ENCODE measurements at places on chromosomes 2 and 18. TPM values are rescaled to one million over a fixed set of nuclear protein-coding genes. Genes with fewer than 3 reads are reported as not detected.

The KIF5C gene
- total RNA-seq: 11.1 TPM

The SKOR2 gene
- total RNA-seq: not detected

The IL1F10 gene
- not detected for total RNA-seq

The SLC30A3 gene
- total RNA-seq: 0.32 TPM

GRCh38 chr2:181780047-181780651 lies 99.8 kb upstream of the NEUROD1 start:
- no peaks in the 10 kb centered on the region for H3K4me1 ChIP-seq
- no peak overlapping the region for H3K4me3 ChIP-seq
- no peaks in the 10 kb centered on the region for H3K36me3 ChIP-seq
- H3K27me3 ChIP-seq: peaks cover 4% of the 10 kb centered on the region
- no peak overlapping the region for H3K27ac ChIP-seq

GRCh38 chr2:28155627-28156026 lies 237.0 kb upstream of the FOSL2 start:
- peaks cover 44% of the 10 kb centered on the region for H3K36me3 ChIP-seq
- no peak overlapping the region for H3K27ac ChIP-seq
- no peaks in the 10 kb centered on the region for H3K27me3 ChIP-seq
- H3K4me3 ChIP-seq: no peak overlapping the region
- DNase-seq: peak; percentile 17

DNA sequence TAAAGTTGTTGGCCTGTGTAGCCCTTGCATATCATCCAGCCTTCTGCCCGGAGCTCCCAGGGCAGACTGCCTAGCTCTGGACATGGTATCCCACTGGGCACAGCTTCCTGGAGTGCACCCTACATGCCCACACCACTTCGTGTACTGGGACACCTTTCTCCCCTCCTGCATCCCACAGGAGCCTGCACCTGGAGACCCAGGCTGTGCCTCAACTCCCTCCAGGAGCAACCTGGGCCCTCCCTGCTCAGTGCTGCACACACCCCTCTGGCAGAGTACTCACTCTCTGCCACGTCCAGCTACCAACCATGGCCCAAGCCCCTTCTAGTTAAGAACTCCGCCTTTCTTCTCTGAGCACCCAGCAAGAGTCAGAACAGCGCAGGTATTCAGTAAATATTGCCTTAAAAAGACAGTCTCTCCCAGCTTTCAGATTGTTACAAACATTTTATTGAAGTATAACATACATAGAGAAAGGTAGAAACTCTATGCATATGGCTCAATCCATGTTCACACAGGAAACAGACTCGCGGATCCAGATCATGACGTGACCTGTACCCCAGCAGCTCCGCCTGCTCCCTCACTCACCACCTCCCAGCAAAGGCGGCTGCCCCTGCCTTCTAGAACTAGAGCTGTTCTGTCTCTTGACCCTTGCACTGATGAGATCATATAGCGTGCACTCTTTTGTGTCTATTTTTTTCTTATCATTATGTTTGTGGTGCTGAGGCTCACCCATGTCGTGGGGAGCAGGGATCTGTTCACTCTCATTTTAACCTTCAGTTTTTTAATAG lies 98.4 kb upstream of the MYCN start:
- no peak overlapping the region for H3K27ac ChIP-seq
- H3K4me1 ChIP-seq: no peaks in the 10 kb centered on the region
- H3K27me3 ChIP-seq: no peaks in the 10 kb centered on the region
- H3K36me3 ChIP-seq: no peaks in the 10 kb centered on the region
- H3K4me3 ChIP-seq: no peak overlapping the region

GRCh38 chr2:101993772-101994171 lies 2.0 kb downstream of the IL1R2 start:
- no peaks in the 10 kb centered on the region for H3K36me3 ChIP-seq
- H3K27ac ChIP-seq: no peak overlapping the region

- no peak for DNase-seq
- H3K4me3 ChIP-seq: no peak overlapping the region
- no peak overlapping the region for H3K27ac ChIP-seq
- no peaks in the 10 kb centered on the region for H3K36me3 ChIP-seq
- H3K4me1 ChIP-seq: peaks cover 6% of the 10 kb centered on the region
- peaks cover 45% of the 10 kb centered on the region for H3K27me3 ChIP-seq
Observed at GRCh38 chr2:20672201-20672951, 5.4 kb downstream of the GDF7 start.

DNA sequence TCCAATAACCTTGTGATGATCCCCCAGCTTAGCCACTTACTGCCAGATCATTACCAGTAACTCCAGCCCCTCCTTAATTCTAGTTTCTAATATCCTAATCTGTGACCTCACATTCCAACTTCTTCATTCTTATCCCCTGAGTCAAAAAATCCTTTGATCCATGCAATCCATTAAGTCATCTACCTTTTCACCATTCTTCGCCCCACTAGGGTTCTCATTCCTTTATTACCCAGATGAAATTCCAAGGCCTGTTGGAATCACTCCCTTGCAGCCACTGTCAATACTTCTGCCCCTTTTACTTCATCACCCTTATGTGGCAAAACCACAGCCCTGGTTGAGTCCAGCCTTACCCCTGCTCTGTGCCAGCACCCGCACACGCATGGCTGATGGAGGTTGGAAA lies 20.3 kb upstream of the IL36G start:
- H3K4me1 ChIP-seq: no peaks in the 10 kb centered on the region
- no peaks in the 10 kb centered on the region for H3K36me3 ChIP-seq
- H3K4me3 ChIP-seq: no peak overlapping the region

- DNase-seq: no peak
- H3K27me3 ChIP-seq: no peaks in the 10 kb centered on the region
- no peak overlapping the region for H3K4me3 ChIP-seq
- H3K36me3 ChIP-seq: no peaks in the 10 kb centered on the region
Observed at GRCh38 chr2:29068513-29068912, 5.8 kb downstream of the PCARE start.

DNA sequence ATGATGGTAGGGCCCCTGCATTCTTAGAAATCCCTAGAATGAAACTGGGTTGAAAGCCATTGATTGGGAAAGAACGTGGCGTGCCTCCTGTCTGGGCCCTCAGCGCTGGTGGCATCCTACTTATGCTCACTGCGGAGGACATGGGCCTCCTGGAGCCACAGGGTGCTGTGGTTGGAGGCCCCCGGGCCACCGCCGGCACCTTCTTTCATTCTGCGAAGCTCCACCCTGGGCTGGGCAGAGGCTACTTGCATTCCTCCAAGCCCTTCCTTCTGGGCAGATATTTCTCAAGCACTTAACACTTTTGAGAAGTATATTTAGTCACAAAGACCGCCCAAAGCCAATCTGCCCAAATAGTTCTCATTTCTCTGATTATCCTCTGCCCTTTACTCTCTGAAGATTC lies 311.9 kb downstream of the MYCN start:
- DNase-seq: no peak
- peaks cover 3% of the 10 kb centered on the region for H3K27me3 ChIP-seq
- H3K4me3 ChIP-seq: no peak overlapping the region
- peaks cover 5% of the 10 kb centered on the region for H3K4me1 ChIP-seq
- H3K36me3 ChIP-seq: no peaks in the 10 kb centered on the region

GRCh38 chr2:226690461-226691024 lies 109.1 kb downstream of the IRS1 start:
- peaks cover 24% of the 10 kb centered on the region for H3K27me3 ChIP-seq
- H3K27ac ChIP-seq: no peak overlapping the region
- H3K4me1 ChIP-seq: peaks cover 6% of the 10 kb centered on the region

GRCh38 chr2:58186501-58186900 lies 54.6 kb downstream of the FANCL start:
- no peak for DNase-seq
- H3K36me3 ChIP-seq: peaks cover 16% of the 10 kb centered on the region
- no peaks in the 10 kb centered on the region for H3K27me3 ChIP-seq
- H3K27ac ChIP-seq: no peak overlapping the region
- no peak overlapping the region for H3K4me3 ChIP-seq

DNA sequence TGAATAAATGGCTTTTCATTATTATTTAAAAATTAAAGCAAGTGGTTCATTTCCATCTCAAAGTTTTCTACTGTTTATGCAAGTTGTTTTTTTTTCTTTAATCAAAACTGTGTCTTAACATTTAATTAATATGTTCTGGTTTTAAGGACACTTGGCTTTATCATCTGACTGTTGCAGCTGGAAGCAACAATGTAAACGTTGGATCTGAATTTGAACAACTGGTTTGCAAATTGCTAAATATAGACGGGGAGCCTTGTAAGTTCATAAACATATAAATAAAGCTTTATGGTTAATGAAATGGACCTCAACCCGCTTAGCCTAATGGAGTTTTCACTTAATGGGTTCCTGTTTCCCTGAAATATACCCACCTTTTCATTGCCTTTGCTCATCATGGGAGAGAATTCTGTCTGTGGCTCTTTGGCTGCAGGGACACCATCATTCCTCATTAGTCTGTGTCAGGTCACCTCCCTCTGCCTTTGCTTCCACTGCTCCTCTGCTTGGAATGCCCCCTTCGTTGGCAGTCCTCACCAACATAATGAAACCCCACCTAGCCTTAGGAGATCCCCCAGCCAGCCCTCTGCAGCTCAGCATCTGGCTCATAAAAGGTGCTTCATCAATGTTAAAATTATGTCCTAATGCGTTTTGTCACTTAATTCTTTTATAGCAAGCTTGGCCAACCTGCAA lies 44.2 kb upstream of the DYNC2LI1 start:
- no peaks in the 10 kb centered on the region for H3K4me1 ChIP-seq
- H3K27me3 ChIP-seq: peaks cover 3% of the 10 kb centered on the region
- DNase-seq: no peak
- no peak overlapping the region for H3K27ac ChIP-seq
- H3K36me3 ChIP-seq: no peaks in the 10 kb centered on the region
- H3K4me3 ChIP-seq: no peak overlapping the region

DNA sequence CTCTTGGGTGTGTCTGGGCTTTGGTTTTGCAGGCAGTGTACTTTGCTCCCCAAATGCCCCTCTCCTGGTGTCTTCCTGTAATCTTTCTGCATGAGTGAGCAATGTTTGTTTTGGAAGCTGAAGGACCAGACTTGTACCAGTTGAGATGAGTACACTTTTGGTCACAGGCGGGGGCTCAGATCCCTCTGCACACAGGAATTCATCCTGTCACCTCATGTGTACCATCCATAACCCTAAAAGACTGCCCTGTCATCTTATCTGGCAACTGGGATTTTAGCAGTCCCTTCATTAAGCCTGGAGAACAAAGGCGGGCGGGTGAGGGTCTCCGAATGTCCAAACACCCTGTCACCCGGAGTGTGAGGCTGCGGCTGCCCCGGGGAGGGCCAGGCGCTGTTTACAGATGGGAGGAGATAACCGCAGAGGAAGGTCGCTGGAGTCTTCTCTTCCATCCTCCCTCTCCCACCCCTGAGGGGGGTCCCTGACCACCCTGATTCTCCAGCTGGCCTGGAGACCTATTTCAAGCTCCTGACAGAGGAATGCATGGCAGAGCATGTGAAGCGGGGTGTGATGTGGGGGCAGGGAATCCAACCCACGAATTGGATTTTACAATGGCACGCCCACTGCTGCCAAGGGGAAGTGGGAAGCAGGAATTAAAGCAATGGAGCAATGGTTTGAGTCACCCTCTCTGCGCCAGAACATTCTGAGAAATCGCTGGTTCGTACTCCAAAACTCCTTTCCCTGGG lies 158.2 kb upstream of the MYCN start:
- H3K36me3 ChIP-seq: no peaks in the 10 kb centered on the region
- no peak overlapping the region for H3K4me3 ChIP-seq
- H3K27ac ChIP-seq: no peak overlapping the region
